Panc1 (cell line): ENCODE measurements at places on chromosomes 4 and X.

DNA sequence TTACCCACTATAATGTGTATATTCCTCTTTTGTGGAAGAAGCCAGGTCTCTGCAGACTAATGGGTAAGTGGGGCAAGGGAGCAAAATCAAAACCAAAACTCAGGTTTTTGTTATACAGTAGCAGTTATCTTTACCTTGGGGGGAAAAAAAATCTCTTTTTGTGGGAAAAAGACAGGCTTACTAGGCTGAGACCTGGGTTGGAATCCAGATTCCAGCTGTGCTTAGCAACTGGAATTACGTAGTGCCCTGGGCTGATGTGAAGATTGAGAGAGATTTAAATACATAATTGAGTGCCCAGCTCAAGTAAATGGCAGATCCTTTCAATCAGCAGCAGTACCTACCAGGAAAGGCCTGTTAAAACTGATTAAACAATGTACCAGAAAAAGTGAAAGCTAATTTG lies 15.4 kb upstream of the SCD5 start:
- no peak for DNase-seq

DNA sequence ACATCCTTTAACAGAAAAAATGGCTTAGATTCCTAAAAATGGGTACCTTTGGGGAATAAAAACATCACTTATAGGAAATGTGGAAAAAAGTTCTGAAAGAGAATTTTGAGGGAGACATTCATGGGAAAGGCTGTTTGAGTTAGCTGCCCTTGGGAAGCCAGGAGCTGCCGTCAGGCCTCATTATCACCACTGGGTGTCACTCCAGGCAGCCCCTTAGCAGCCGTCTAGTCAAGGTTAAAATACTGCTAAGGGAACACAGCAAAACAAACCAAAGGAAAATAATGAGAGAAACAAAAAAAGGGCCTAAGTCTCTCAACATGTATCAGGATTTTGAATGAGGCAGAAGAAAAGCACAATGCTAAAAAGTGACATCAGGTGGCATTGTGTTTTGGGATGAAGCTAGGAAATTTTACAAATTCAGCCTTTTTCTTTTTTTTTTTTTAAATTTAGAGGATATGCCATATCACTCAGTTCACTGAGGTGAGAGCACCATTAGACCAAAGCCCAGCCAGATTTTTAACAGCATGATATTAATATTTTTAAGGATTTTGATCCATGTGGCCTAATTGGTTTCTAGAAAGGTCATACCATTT lies 235.3 kb downstream of the GPAT3 start:
- DNase-seq: peak; percentile 18

- DNase-seq: no peak
Measured at GRCh38 chr4:148396986-148397673, 45.1 kb downstream of the NR3C2 start.

DNA sequence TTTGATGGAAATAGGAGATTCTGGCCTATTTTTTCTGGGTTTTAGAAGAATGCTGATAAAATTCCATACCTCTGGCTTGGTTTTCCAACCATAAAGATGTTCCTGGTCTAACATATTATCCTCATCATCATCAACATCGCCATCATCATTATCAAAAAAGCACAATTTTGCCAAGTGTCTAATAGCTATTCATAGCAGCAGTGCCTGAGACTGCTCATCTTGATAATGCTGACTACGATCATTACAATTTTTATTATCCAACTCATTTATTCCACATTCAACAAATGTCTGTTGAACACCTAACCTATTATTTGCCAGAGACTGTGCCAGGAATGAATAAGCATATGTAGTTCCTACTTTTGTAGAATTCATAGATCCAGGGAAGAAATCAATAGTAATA lies 303.5 kb upstream of the GATB start:
- no peak for DNase-seq

DNA sequence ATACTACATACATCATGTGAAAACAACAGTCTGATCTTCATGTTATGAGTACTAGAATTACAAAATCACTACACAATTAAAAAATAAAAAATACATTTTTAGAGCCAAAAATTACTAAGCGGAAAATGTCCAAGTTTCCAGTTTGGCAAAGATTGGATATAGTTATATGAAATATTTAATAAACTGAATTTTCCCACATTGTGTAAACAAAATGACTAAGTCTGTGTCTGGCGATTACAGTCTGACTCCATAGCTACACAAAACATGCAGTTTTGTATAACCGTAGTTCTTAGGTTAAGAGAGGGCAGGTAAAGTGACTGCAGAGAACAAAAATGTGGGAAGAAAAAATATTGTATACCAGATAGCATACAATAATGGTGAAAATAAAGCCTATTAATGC lies 59.2 kb upstream of the TMEM47 start:
- DNase-seq: no peak

DNA sequence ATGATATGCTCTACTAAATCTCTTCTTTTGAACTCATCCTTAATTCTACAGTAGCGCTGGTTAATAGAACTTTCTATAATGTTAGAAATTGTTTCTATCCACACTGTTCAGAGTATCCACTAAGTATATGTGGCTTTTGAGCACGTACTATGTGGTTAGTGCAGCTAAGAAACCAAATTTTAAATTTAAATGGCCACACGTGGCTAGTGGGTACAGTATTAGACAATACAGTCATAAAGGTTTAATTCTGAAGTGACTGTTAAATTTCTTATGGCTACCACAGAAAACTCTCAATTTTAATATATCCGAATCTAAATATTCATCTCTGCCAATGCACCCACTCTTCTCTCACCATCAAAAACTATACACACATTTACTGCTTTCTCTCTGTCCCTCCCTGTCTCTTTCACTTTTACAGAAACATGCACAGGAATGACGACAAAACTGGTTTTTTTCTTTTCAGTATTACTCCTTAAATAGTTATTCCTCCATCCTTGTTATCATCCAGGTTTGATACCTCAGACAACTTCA lies 583.9 kb downstream of the KCTD8 start:
- DNase-seq: no peak

- DNase-seq: no peak
Measured at GRCh38 chr4:138010639-138011038, 231.5 kb downstream of the SLC7A11 start.

GRCh38 chr4:22312113-22312512 lies 203.8 kb downstream of the ADGRA3 start:
- no peak for DNase-seq
